RCC 7860 (cell line): ENCODE measurements at places on chromosomes 13 and 19.

GRCh38 chr13:24500977-24501376, 11.6 kb downstream of the PARP4 start:
- no peak for DNase-seq

- no peak for DNase-seq
These were observed 19.8 kb downstream of the MYO9B start for GRCh38 chr19:17095141-17095919.

GRCh38 chr13:78182813-78183212, 264.2 kb upstream of the EDNRB start:
- no peak for DNase-seq

DNA sequence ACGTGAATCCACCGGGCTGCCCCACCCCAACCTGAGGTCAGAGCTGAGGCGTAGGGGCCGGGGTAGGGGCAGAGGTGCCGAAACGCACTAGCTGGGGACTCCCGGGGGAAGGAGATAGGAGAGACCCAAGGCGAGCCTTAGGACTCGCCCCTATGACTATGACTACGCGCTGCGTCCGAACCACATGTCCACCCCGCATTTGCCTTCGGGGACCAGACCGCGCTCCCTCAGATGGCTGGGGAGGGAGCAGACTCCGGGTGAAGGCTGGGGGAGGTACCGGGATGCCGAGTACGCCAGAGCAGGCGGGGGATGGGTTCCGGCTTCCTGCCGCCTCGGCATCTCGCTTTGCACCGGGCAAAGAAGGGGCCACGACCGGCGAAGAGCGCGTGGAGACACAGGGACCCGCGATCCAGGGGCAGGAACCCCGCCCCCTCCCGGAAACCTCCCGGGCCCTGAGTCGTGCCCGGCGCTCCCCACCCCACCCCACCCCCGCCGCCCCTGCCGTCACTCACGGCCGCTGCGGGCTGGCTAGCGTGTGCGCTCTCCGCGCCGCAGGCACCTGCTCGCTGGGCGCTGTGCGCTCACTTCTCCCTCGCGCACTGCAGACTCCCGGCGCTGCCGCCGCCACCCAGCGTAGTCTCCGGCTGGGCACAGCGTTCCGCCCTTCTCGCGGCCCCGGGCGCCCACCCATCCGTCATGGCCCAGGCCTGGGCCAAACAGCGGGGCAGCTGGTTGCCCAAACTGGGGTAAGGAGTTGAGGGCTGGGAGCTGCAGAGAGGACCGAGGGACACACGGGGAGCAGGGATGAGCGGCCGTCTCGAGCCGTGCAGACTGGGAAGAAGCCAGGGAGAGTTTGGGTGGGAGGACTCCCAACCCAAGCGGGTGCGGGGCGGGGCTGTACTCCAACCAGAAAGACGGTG, 622 bp upstream of the VSTM2B start:
- no peak for DNase-seq

DNA sequence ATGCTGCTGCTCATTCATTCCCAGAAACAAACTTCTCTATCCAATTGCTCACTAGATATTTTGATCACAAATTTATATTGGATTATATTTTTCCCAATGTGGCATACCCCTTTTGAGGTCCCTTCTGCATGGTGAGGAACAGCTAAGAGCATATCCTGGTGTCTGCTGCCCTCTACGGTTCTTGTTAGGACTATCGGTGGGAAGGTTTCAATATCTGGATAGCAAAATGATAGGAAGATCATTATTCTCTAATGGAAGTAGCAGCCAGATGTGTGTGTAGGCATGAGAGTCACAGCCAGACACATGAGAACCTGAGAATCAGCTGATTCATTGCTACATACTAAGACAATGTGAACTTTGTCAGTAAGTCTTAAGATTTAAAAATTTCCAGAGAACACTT, 1422.4 kb upstream of the MIR17HG start:
- DNase-seq, result no peak

DNA sequence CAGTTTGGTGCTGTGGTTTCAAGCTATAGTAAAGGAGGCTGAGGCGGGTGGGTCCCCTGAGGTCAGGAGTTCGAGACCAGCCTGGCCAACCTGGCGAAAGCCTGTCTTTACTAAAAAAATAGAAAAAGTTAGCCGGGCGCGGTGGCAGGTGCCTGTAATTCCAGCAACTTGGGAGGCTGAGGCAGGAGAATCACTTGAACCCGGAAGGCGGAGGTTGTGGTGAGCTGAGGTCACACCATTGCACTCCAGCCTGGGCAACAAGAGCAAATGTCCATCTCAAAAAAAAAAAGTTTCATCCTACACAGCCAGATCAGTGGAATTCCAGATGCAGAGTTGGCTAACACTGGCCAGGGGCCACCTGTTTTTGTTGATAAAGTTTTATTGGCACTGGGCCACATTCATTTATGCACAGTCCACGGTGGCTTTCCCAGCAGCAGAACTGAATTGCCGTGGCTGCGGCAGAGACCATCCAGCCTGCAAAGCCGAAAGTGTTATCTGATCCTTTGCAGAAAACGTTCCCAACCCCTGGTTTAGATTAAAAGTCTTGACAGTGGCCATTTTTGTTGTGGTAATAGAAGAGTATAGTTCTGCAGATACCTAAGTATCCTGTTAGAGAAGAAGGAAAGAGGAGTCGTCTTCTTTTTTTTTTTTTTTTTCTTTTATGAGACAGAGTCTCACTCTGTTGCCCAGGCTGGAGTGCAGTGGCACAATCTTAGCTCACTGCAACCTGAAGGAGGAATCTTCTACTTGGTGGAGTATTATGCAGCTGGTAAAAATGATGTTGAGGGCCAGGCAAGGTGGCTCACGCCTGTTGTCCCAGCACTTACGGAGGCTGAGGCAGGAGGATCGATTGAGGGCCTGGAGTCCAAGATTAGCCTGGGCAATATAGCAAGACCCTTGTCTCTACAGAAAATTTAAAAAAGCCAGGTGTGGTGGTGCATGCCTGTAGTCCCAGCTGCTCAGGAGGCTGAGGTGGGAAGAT, 8.7 kb downstream of the NCLN start:
- no peak for DNase-seq

- no peak for DNase-seq
These were observed 756.7 kb downstream of the UQCRFS1 start for GRCh38 chr19:28456252-28456651.

- DNase-seq, result no peak
These were observed 7.1 kb upstream of the PDE4C start for GRCh38 chr19:18233224-18233825.

DNA sequence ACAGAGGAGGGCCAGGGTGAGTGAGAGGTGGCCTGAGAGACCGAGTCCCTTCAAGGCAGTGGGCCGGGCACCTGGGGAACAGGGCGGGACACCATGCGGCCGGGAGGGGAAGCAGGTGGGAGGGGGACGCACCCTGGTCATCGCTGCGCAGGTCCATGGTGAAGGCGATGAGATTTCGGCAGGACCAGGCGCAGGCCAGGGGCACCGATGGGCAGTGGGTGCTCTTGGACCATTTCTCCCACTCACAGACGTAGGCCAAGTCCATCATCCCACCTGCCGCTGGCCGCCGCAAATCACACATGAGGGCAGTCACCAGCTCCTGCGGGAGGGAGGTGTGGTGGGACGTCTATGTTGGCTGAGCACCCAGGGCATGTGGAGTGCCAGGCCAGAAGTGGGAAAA, 2.2 kb downstream of the MED16 start:
- no peak for DNase-seq

GRCh38 chr13:61350341-61350740, 65.3 kb downstream of the PCDH20 start:
- DNase-seq, result peak; percentile 25

DNA sequence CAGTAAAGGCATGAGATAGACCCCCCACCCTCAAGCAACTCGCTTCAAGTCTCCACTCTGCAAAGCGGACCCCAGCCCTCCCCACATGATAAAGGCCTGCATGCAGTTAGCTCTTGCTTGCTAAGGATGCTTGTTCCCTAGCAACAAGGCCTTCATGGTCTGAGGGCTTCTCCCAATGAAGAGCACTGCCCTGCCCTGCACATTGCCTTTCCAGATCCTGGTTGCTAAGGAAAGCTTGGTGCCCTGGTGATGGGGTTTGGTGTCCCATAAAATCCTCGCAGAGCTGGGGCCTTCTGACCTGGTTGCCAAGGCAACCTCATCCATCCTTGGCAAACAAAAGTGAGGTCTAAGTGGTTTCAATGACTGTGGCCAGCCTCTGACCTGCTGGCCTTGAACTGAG, 6.0 kb downstream of the DBP start:
- DNase-seq, result no peak

DNA sequence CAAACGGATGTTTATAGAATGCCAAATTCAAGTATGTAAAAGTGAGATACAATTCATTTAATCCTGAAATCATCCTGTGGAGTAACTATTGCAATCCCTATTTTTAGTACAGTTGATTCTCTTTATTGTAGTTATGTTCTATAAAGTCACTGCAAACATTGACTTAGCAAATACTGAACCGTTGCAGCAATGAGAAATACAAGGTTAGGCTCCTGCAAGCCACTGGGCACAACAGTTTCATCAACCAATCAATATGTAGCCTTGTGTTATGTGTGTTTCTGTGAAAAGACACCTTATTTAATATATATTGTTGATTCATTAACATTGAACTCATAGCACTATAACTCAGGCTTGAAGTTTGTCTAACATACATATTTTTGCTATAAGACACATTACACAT, 174.4 kb downstream of the DCT start:
- DNase-seq, result no peak

DNA sequence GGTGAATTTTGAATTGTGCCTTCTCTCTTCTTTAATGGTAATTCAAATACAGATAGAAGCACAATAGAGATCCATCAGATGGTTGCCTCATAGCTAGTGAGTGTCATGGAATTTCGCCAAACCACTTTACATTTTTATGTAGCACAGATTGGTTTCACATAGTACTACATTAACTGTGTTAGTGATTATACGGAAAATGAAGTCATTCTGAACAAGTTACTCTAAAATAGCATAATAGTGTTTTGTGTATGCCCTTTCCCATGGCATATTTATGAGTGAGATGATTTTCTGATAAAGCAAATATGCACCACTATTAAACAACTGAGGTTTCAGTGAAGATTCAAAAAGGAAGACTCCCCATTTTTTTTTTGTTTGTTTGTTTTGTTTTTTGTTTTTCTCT, 1623.5 kb downstream of the PCDH9 start:
- DNase-seq, result no peak

- DNase-seq, result peak; percentile 79
These were observed 22.2 kb upstream of the ERVV-1 start for GRCh38 chr19:52991484-52991883.

GRCh38 chr19:27748551-27749152, 1464.3 kb downstream of the UQCRFS1 start:
- no peak for DNase-seq

GRCh38 chr13:29791508-29791907, 58.9 kb downstream of the UBL3 start:
- DNase-seq, result no peak

DNA sequence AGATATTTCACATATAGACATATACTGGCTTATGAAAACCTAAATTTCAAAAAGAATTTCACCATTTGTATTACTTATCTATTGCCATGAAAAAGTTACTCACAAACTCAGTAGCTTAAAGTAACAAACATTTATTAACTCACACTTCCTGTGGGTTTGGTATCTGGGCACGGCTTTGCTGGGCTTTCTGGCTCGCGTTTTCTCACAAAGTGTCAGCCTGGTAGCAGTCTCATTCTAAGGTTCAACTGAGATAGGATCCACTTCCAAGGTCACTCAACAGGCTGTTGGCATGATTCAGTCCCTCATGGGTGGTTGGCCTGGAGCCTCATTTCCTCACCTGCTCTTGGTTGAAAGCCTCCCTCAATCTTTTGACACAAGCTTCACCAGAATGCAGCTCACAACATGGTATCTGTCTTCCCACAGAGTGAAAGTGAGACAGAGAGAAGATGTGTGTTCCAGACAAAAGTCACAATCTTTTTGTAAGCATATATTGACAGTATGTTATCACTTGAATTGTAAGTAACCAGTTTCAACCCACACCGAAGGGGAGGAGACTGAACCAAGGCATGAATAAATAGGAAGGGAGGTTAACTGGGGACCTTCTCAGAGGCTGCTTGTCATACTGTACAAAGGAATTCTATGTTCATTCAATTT, 1065.8 kb upstream of the SPRY2 start:
- peak; percentile 35 for DNase-seq

DNA sequence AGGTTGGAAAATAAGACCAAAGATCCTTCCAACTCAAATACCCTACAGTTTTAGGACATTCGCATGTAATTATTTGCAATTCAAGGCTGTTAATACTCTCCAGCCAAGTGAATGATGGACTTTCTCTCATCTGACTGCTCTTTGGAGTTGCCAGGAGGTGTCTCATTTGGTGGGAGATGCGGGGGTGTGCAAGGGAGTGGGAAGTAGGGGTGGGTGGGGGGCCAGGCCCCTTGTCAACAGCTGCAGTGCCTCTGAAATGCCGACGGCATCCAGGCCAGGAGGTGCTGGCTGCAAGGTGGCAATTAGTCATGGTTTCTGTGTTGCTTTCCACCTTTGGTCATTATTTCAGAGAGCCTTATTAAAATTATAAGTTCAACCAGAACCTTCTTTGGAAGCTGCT, 121.5 kb downstream of the KL start:
- no peak for DNase-seq

DNA sequence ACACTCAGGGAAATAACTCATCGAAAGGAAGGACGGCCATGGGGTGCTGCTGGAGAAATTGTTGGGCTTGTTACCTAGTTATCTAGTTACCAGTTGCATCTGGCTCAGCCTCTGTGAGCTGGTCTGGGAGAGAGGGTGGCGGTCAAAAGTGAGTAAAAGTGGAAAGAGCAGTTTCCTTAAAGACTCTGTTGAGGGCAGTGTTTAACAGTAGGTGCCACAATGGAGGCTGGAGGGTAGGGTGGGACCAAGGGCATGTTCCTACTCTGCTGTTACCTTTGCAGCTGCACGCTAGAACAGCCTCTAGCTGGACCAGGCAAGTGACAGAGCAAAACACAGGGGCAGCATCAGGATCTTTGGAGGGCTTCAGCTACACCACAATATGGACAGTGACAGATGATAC, 228.8 kb upstream of the STARD13 start:
- no peak for DNase-seq

- DNase-seq, result no peak
These were observed at the start of gene HS6ST3 for GRCh38 chr13:96089749-96090239. TSS of gene HS6ST3 (plus strand) at chr13:96090107.

- peak; percentile 82 for DNase-seq
These were observed 33.8 kb downstream of the COL4A2 start for GRCh38 chr13:110340812-110341444.

GRCh38 chr13:83881140-83881684, 1.1 kb downstream of the SLITRK1 start:
- no peak for DNase-seq

- no peak for DNase-seq
These were observed 21.8 kb upstream of the RBM26 start for GRCh38 chr13:79427883-79428282.

- no peak for DNase-seq
These were observed 12.7 kb upstream of the PSMD8 start for GRCh38 chr19:38361633-38362075.

- no peak for DNase-seq
These were observed 615.9 kb downstream of the TBC1D4 start for GRCh38 chr13:74866101-74866500.

GRCh38 chr19:45960595-45961235, 12.9 kb downstream of the NOVA2 start:
- DNase-seq, result no peak

GRCh38 chr13:112516218-112516617, 71.7 kb downstream of the TUBGCP3 start:
- no peak for DNase-seq
